ENCODE measurements at places on chromosomes 1 and 21. TPM values are rescaled to one million over a fixed set of nuclear protein-coding genes. Genes with fewer than 3 reads are reported as not detected.

The ZBTB8B gene
- not detected for total RNA-seq

The MMEL1 gene
- 3.8 TPM for total RNA-seq

The TNFSF4 gene
- 16.0 TPM for total RNA-seq

The TSPEAR gene
- not detected for total RNA-seq

The OR2T33 gene
- total RNA-seq: not detected

The TNFRSF8 gene
- total RNA-seq: 0.20 TPM

The DNASE2B gene
- not detected for total RNA-seq

- DNase-seq: no peak
Observed at GRCh38 chr1:41955461-41956159, 36.9 kb upstream of the HIVEP3 start.

- DNase-seq: no peak
Observed at GRCh38 chr1:96843196-96843595, 121.6 kb downstream of the PTBP2 start.

- DNase-seq: no peak
Observed at GRCh38 chr1:49048188-49048587, 271.5 kb upstream of the BEND5 start.

GRCh38 chr21:44405091-44405947 lies 50.0 kb upstream of the LRRC3 start:
- no peak for DNase-seq

- no peak for DNase-seq
Observed at GRCh38 chr1:147579934-147580537, 38.7 kb downstream of the BCL9 start.

DNA sequence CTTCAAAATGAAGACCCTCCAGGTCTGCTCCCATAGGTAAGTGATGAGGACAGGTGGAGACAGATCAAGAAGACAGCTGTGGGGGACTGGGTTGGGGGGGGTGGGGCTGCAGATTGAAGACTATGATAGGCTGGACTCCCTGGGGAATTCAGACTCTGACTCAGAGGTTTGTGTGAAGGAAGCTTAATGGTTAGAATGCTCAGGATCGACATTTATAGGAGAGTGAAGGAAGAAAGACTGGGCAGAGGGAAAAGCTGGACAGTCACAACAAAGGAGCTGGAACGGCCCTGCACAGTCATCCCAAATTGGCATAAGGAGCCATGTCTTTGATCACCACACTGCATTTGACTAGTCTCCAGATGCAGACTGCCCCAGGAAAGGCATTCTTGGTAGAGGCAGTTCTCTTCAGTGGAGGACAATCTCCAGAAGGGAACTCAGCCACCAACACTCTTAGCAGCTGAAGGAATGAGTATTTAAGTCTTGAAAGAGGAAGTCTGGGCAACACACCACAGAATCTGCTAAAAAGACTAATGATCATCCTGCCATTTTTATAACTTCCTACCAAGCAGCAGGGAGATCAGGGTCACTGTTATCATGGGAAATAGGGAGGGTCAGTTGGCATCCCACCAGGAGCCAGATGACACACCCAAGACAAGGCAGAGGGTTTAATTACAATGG lies 120.0 kb upstream of the ZC3H11B start:
- no peak for DNase-seq

DNA sequence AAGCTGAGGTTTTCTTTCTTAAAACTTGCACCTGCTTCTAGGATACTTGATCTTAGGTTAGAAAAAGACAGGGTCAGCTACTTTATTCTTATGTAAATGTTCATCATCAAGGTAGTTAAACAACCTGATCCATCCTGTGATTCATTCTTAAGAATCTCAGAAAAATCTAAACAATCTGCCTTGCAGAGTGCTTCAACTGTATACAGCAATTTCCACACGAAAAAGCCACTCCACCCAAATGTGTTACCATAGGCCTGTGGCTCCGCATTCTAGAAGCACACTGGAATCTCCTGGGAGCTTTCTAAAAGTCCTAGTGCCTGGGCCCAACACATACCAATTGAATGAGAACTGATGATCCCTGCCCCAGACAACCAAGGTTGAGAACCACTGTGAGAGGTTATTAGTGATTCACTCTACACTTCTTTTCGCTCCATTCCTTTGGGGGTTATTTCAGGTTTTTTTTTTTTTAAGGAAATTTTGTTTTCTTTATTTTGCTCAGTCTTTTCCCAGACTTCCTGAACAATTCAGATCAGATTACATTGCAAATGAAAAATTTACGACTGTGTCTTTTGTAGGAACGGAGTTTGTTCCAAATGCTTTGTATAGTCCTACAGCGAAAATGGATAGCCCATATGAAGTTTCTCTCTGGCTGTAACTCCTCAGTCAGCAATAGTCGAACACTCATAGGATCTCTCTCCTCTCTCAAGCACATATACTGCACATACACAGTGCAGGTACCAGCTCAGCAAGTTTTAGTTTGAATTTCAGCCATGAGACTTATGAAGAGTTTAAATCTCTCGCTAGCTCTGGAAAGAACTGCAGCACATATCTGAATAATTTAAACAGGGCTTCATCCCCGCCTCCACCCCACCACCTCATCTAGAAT lies 16.1 kb downstream of the SMYD2 start:
- DNase-seq: no peak

DNA sequence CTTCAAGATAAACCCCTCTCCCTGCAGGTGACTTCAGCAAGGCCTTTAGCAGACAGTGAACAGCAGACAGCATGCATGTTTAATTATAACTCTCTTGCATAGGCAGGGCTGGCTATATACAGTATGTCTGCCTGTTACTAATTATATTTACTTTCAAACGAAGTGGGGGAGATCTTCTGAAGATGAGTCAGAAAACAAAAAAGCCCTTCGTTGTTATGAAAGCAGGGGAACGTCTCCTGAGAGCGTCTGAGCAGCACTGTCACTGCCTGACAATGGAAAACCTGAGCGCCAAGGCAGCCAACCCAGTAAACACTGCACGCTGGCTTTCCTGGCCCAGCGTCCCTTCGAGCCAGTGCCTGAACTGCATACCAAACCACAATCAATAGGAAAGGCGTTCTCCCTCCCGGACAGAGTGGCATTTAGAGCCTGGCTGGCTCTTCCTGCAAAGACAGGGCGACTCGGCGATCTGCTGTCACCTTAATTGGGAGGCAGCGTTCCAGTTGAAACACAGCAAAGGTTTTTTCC lies 54.1 kb downstream of the TOMM20 start:
- DNase-seq: no peak

GRCh38 chr1:216020743-216021345 lies 402.4 kb downstream of the USH2A start:
- no peak for DNase-seq

DNA sequence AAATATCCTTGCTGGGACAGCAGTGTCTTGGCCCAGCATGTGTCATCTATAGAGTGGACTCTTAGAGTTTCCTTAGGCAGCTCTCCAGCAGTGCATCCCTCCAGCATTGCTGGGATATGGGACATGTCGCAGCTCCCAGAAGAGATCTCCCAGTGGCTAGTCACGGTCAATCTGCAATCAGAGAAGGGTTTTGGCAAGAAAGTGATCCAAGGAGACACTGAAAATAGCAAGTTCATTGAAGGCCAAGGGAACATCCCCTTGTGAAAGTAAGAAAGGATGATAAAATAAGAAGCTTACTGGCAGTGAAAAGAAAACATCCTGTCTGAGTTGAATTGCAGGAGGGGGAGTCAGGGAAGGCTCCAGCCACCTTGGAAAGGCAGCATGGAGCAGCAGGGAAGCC lies 19.3 kb upstream of the NPL start:
- DNase-seq: no peak

DNA sequence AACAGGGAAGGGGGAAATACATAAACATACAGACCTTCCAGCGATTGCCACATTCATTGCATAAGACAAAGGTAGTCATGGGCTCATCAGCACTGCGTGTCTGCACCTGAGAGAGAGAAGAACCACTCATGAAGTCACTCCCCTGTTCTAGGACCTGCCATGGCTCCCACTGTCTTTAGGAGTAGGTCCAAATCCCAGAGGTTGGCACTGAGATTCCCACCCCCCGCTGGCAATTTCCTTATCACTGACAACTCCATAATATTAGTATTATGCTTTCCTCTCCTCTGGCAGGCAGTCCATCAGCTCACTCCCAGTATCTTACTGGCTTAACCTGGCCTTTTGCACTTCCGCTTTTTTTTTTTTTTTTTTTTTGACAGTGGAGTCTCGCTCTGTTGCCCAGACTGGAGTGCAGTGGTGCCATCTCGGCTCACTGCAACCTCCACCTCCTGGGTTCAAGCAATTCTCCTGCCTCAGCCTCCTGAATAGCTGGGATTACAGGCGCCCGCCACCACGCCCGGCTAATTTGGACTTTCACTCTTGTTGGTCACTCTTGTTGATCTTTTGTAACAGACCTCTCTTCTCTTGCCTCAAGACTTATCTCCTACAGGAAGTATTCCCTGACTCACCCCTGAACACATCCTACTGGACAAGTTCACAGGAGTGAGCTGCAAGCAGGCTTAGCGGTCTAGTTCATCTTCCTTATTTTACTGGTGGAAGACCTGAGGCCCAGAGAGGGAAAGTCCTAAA lies 14.8 kb upstream of the ZNF436 start:
- no peak for DNase-seq

DNA sequence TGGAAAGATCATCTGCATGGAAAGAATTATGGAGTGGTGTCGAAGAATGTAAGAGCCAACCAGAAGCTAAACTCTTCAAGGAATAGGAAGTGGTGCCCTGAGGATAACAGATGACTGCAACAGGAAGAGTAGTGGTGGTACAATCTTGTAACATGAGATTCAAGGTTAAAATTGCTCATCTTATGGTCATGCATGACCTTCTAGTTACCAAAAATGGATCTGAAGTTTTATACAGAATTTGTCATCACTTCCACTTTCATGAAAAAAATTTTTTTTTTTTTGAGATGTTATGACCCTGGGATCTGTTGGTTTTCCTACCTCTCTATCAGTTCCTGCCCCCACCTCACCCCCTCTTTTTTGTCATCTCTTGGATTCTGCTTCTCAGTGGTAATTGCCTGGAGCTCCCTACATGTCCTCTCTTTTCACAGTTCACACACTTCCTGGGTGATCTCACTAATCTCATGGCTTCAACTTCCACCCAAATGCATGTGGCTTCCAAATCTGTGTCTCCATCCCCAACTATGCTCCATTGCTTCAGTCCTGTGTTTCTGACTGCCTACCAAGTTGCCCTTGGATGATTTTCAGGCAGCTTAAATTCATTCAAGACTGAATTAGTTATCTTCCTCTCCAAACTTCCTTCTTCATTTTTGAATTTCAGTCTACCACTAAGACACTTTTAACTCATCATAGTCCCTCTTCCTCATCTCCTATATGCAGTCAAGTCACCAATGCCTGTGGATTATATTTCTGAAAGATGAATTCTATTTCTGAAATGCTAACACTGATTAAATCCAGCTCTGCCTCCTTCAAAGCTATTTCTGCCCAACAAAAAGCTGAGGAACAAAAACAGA lies 48.4 kb downstream of the SLAMF6 start:
- DNase-seq: no peak

DNA sequence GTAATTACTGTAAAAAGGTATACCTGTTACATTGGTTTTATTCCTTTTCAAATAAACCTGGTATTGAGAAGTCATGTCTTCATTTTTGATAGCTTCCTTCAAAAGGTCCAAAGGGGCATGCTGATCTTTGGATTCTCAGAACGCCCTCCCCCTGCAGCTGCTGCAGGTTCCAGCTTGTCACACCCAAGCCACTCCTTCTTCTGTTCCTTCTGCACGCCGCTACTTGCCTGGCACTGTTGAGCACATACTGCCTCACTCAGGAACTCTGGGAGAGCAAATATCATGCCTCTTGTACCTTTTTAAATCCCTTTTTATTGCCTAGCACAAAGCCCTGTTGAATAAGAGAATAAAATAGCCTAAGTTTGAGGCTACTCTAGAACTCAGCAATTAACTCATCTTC lies 136.9 kb downstream of the BARHL2 start:
- DNase-seq: no peak

- DNase-seq: no peak
Observed at GRCh38 chr1:20080441-20081352, 10.7 kb downstream of the PLA2G5 start.

DNA sequence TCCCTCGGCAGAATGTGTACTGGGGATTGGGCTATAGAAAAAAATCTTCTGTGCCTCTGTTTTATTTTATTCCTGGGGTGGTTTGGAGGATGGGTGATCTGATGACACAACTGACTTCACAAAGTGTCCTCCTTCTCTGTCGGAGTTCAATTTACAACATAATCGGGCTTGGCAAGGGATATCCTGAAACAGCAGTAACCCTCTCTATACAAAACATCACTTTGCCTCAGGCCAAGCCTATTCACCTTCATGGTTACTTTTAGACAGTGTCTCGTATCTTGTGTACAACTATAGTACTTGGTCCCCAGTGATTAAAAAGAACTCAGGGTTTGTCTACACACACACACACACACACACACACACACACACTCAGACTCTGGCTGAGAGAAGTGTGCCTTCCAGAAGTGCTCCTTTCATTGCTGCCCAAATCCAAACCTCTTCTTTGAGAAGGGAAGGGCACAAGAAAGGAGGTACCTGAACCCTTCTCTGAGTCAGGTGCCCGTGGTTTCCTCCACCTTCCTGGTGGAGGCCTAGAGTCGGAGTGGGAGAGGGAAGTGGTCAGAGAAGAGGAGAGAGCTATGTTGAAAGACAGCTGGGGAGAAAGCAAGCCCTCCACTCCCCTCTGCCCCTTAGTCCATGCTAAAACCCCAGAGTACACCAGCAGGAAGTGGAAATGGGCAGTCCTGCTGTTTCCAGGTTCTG lies 62.4 kb upstream of the POU2F1 start:
- DNase-seq: no peak

GRCh38 chr1:241823925-241824324 lies 24.1 kb upstream of the EXO1 start:
- DNase-seq: no peak
